Fibroblast of skin of back (primary cell): ENCODE measurements at places on chromosomes 3 and 15.
A peak's percentile ranks its signal among the peaks of the same experiment; 100 is the strongest.

DNA sequence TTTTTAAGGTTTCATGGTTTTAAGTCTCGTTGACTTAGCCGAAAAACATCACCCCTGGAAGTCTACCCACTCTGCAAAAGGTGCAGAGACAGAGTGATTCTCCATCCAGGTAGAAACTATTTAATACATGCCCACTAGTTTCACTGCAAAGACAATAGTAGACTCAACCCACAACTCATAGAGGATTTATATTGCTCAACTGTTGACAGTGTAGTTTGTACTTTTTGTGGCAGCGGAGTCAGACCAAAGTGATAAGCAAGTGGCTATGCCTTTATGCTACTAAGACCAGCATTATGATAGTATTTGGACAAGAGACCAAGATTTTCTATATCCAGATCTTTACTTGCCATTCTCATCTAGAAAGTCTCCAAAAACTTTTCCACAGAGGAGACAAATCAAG lies 98.8 kb upstream of the ZBTB20 start:
- no peak for DNase-seq

GRCh38 chr15:63233667-63234423 lies 43.6 kb upstream of the APH1B start:
- DNase-seq: peak; percentile 84

DNA sequence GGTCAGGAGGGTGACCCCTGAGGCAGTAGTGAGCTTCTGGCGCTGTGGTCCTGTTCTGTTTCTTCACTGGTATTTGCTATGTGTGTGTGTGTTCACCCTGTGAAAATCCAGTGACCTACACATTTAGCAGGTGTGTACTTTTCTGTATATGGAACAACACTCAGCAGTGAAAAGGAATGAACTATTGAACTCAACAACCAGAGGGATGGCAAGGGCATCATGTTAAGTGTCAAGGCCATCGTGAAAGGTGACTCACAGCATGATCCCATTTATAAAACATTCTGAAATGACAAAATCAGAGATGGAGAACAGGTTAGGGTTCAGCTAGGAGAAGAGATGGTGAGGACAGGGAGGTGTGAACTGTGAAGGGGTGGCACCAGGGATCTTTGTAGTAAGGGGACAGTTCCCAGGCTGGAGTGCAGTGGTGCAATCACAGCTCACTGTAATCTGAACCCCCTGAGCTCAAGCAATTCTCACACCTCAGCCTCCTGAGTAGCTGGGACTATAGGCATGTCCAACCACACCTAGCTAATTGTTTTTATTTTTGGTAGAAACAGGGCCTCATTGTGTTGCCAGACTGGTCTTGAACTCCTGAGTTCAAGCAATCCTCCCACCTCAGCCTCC lies 10.0 kb upstream of the RAB43 start:
- no peak for DNase-seq

DNA sequence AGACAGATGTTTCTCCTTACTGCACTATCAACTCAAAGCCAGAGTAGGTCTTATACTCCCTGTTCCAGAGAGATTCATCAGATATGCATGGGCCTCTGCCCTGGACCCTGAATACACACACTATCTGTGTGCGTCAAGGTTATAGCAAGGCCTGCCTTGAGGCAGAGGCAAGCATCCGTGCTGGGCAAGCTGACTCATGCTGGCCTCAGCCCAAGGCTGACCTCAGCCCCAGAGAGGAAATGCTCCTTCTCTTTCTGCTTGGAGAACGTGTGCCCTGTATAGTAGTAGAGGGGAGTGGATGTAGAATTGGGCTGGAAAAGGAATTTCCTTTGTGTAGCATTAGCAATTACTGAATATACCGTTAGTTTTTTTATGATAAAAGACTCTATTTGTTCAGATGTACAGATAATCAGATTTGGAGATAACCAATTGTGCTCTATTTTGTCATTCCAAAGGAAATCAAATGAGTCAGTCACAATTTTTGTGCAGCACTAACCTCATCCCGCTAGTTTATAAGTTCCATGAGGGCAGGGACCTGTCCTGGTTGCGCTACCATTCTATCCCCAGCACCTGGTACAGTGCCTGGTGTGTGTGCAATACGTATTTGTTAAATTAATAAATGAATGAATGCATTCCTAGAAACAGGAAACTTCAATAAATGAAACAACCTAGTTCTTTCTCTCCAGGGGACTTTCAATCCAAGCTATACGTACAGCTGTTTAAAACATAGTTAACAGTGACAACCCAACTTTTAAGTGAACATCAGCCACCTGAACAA lies 13.3 kb upstream of the PAQR9 start:
- DNase-seq: peak; percentile 93

- no peak for DNase-seq
Observed at GRCh38 chr3:25510797-25511196, 82.7 kb downstream of the RARB start.

GRCh38 chr3:123584284-123584987 lies 417 bp downstream of the HACD2 start:
- DNase-seq: no peak

- DNase-seq: peak; percentile 89
Observed at GRCh38 chr3:74624301-74624700, 9.8 kb upstream of the CNTN3 start.

DNA sequence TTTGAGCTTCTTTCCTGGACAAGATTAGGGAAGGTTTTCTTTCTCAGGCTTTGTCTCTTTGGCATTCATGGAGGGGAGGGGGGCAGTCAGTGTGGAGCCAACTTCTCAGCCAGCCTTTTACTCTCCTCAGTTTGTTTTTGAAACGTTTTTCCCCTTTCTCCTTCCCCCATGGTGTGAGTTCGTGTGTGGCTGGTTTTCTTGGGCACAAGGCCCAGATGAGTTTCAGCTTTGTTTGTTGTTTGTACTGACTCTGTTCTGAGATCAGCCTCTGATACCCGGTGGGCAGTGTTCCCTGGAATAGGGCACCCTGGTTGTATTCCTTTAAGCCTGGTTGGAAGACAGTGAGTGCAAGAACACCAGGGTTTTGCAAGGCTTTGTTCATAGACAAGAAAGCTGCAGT lies 168.2 kb upstream of the RARB start:
- peak; percentile 73 for DNase-seq

DNA sequence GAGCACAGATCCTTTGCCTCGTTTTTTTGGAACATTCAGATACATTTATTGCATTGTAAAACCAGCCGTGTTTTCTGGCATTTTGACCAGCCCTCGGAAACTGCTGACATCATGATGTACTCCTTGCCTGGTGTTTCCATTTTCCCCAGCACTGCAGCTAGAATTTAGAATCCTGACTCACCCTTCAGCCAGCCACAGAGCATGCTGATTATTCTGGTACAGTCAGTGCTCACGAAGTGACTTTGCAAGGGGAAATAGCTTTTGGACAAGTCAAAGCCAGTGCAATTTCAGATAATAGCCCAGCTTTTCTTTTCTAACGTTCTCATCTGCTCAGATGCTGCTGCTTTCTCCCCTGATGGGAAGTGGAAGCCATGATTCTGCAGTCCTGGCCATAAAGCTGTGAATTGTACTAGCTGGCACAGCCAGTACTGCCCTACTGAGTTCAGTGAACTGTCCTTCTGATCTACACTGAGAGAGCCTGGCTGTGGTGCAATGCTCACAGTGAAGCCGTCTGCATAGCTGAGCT lies 12.1 kb upstream of the CNBP start:
- DNase-seq: peak; percentile 95
